ENCODE measurements at places on chromosomes 4 and X.

DNA sequence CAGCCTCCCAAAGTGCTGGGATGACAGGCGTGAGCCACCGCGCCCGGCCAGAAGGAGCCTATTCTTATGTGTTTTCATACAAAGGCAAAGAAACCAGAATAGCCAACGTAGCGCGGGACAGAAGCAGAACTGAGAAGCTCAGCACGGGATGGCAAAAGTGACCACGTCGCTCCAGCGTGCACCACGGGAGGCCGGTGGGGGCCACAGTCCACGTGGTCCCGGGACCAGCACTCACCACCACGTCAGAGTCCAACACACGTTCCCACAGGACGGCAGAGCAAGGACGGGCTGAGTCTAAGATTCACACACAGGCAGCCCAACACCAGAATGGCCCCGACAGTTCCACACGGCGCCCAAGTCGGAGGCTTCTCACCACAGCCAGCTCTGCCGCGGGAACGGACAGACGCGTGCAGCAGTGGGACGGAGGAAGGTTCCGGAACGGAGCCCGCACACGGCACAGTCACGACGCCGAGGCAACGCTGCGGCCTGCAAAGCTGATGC is 18.8 kb upstream of the GTPBP6 start:
- no peak for DNase-seq

- no peak for DNase-seq
Observed at GRCh38 chr4:184306470-184306869, 88.8 kb upstream of the ENPP6 start.

DNA sequence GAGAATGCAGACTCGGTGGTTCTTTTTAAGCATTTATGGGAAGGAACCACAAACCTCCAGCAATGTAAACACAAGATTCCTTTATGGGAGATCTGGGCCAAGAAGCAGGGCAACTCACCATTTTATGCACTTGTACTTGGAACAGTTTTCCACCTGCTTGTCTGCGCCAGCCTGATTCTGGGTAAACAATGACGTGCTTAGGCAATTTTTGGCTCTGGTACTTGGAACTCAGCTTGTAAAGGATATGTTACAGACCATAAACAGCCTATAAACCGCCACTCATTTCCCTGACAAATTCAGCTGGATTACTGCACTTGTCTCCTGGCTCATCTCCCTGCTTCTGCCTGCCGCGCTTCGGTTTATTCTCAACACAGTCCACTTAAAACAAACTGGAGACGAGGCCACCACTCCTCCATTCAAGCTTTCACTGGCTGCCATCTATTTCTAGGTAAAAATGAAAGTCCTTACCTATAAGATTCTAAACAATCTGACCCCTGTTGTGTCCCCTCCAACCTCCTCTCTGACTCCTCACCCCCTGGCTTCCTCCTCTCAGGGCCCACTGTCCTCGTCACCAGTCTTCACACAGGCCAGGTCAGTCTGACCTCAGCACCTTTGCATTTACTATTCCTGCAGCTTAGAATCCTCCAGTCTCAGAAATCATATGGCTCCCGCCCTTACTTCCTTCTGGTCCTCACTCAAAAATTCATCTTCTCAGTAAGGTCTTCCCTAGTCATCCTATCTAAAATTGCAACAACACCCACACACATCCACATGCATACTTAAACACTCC is 205.9 kb upstream of the GALNT7 start:
- no peak for DNase-seq

- DNase-seq = no peak
Observed at GRCh38 chrX:96971812-96972211, 88.1 kb downstream of the RPA4 start.

DNA sequence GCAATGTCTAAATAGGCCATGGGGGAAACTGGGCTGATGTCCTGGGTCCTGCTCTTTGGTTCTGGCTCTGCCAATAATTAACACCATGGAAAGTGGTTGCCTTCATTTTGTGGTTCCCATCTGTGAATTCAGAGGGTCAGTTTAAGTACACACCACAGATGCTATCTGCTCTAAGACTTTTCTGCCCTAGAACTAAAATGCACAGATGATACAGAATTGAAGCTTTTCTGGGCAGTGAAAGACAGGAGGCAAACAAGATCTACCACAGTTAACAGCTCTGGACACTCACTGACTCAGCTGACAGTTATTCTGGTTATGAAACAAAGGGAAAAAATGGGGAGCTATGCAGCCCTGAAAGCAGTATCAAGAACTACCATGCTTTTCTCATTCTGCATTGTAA is 37.3 kb downstream of the APBB2 start:
- DNase-seq = no peak

- no peak for DNase-seq
Observed at GRCh38 chrX:115650449-115650848, 89.5 kb downstream of the PLS3 start.

DNA sequence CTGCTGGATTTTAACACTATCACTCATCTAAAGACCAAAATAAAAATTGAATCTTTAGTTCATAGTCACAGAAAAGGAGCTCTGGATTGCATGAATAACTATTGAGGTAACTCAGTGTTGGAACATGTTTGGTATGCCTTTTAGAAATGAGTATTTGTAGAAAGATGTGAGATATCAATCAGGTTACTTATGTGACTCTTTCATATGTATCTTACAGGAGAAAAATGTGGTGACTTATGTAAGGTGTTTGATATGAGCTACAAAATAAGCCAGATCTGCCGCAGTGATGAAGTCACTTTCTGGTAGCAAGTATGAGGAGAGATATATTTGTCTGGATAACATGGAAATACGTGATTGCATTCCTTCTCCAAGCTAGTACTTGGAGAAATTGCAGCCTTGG is 1653.3 kb upstream of the PCDH7 start:
- no peak for DNase-seq

DNA sequence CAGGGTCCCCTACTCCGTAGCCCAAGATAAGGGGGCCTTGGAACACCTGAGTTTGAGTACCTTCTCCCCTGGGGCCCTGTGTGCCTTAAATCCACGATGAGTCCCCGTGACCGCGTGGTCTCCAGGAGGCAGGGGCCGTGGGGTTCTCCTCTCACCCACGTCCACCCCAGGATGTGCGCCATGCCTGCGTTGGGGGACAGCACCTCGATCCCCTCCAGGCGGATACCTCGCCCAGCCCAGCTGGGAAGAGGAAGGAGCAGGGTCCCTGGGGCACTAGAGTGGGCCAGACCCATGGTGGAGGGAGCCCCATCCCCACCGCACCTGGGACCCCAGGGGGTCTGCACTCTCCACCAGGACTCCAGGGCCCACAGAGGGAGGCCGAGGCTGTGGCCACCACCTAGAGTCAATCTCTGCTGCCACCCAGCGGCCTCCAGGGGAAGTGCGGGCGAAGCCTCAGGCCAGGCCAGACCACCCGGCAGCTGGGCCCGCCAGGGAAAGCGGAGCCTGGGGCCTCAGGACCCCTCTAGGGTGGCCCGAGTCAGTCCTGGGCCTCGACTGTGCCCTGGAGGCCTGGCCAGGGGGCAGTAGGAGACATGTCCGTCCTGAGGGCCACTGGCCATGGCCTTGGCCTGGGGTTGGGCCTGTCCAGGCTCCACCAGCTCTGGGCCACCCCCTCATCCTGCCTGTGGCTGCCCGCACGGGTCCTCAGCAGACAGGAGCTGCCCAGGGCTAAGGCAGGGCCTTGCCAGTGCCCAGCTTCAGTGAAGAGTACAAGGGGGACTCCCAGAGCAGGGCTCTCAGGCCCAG is 55.0 kb downstream of the FAM53A start:
- peak; percentile 73 for DNase-seq

DNA sequence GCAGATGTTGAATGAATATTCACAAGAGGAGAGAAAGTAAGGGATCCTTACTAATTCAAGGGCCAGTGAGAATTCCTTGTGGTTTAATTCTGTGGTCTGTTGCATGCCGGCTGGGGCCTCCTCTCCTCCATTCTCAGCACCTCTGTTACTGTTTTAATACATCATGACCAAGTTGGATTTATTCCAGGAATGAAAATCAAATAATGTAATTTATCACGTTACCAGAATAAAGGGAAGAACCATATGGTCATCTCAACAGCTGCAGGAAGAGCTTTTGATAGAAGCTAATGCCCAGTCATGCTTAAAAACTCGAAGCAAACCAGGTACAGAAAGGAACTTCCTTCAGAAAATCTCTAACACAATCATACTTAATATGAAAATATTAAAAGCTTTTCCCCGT is 54.1 kb downstream of the GRK4 start:
- DNase-seq = no peak

- DNase-seq = no peak
Observed at GRCh38 chr4:169417629-169418282, 147.0 kb upstream of the SH3RF1 start.

DNA sequence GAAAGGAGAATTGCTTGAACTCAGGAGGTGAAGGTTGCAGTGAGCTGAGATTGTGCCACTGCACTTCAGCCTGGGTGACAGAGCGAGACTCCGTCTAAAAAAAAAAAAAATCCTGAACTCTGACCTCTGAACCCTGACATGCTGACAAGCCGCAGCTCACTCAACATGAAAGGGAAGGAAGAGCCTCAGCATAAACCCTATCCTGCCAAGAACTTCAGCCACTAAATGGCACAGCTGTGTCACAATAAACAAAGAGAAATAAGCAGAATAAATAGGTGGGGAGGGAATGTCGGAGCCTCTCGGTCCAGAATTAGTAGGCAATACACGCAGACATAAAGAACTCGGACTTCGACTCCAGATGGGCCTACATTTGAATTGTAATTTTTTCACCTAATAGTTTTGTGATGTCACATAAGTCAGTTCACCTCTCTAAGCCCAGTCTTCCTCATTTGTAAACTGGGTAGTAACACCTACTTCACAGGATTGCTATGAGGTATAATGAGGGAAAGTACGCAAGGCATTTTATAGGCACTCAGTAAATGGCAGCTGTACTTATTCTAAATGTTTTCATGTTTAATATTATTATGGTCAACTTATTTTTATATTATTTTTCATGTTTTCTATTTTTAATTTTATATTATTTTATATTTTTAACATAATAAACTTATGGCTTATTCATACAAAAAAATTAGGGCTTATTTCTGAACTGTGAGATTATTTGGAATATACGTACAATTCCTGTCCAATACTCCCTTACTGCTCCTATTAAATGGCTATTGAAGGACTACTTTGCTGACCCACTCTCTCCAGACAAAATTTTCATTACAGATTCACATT is 243.4 kb downstream of the SCFD2 start:
- DNase-seq = no peak
